HT1080 (cell line): ENCODE measurements at places on chromosomes 11 and 22. TPM values are rescaled to one million over a fixed set of nuclear protein-coding genes. Genes with fewer than 3 reads are reported as not detected.
A peak's percentile ranks its signal among the peaks of the same experiment; 100 is the strongest.

USP47 gene
- 30.8 and 33.5 TPM in 2 replicates for total RNA-seq

ALDH3B2 gene
- not detected in 2 replicates for total RNA-seq

RASL10A gene
- 1.5 and 3.6 TPM in 2 replicates for total RNA-seq

TYR gene
- not detected in 2 replicates for total RNA-seq

DNA sequence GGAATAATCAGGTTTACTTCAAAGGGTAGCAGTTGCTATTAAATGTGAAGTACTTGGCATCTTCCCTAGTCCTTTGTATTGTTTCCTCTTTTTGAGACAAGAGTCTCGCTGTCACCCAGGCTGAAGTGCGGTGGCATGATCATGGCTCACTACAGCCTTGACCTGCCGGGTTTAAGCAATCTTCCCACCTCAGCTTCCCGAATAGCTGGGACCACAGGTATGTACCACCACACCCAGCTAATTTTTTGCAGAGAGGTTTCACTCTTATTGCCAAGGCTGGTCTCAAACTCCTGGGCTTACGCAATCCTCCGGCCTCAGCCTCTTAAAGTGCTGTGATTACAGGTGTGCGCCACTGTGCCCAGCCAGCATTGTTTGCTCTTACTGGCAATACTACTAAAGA, 36.2 kb upstream of the RAPSN start:
- DNase-seq, result no peak

DNA sequence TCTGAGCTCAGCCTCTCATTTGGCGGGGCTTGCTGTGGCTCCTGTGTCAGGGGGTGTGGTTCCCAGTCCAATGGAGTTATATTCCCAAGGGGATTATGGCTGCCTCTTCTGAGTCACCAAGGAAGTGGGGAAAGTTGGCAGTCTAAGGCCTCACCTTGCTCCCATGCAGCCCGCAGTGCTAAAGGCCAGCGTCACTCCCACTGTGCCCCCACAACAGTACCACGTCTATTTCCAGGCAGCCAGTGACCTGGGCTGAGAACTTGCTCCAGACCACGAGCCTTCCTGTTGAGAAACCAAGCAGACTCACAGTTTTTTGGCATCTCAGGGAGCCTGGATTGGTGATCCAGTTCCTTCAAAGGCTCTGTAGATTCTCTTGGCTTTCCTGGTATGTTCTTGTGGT, 45.6 kb downstream of the OR2AT4 start:
- DNase-seq, result peak; percentile 86

- no peak for DNase-seq
Measured at GRCh38 chr11:75143420-75143731, 7.5 kb upstream of the SLCO2B1 start.

DNA sequence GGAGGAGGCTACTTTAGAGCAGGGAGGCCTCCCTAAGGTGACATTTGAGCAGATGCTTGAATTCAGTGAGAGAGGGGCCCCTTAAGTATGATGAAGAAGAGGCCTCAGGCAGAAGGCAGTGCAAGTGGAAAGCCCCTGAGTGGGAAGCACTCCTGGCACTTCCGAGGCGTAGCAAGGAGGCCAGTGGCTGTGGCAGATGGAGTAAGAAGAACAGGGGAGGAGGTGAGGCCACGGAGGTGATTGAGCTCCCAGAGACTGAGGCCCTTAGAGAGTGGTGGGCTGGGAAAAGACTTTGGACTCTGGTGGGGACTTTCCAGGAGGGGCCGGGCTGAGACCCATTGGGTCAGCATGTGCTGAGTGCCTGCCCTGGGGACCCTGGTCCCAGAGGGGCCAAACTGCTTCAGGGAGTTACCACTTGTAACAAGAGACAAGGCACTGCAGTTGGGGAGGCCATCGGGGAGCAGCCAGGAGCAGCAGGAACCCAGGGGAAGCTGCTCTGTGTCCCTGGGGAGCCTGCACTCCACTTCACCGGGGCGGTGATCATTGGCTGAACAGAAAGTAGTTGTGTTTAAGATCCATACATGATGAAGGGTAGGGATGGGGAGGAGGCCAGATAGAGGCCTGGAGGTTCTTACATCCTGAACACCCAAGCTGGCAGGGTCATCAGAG, 2.5 kb upstream of the CENPM start:
- no peak for DNase-seq

GRCh38 chr11:66290330-66290621, 1.3 kb upstream of the YIF1A start:
- no peak for DNase-seq

GRCh38 chr22:48338793-48339705, 1488.6 kb downstream of the BRD1 start:
- no peak for DNase-seq
